Activated CD4-positive, alpha-beta T cell treated with anti-CD3 and anti-CD28 coated beads, Interleukin-2, amount 50 U/mL, for 16 hours (primary cell): ENCODE measurements at places on chromosomes 2 and 18.
A peak's percentile ranks its signal among the peaks of the same experiment; 100 is the strongest.

GRCh38 chr2:235852526-235852920 is 315.7 kb downstream of the GBX2 start:
- DNase-seq = no peak

GRCh38 chr18:58043491-58044369 is at the start of gene NEDD4L:
TSS of gene NEDD4L (plus strand) at chr18:58044226. CDS start at chr18:58044661, 435 bp downstream.
- DNase-seq = peak; percentile 83

- no peak for DNase-seq
Observed at GRCh38 chr2:19835781-19836281, 66.0 kb downstream of the TTC32 start.

- no peak for DNase-seq
Observed at GRCh38 chr2:67790622-67791021, 272.2 kb downstream of the C1D start.

DNA sequence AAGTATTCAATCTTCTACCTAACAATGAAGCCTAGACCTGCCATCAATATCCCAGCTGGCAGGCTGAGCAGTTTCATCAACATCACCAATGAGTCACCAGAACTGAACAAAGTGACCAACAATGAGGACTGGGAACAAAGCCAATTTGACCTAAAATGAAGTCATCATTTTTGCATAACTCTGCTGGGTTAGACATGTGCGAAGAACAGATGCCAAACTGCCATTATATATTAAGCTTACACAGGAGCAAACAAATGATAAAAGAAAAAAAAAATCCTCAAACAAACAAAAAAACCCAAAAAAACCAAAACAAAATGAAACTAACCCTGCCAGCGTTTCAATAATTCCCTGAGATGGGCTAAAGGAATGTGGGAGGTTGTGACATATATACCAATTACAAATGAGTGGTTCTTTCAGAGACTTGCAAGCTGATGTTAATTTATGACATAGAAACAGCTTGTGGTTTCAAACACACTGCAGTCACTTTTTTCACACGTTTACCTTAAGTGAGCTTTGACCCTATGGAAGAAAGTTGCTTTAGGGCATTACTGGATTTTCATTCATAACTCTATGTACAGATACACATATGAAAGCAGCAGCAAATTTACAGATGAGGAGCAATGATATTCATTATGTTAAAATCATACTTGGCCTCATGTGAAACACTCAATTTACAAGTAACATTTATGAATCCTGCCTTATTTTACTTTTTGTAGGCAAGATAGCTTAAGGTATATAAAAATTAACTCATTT is 56.9 kb upstream of the CCDC141 start:
- DNase-seq = peak; percentile 15

DNA sequence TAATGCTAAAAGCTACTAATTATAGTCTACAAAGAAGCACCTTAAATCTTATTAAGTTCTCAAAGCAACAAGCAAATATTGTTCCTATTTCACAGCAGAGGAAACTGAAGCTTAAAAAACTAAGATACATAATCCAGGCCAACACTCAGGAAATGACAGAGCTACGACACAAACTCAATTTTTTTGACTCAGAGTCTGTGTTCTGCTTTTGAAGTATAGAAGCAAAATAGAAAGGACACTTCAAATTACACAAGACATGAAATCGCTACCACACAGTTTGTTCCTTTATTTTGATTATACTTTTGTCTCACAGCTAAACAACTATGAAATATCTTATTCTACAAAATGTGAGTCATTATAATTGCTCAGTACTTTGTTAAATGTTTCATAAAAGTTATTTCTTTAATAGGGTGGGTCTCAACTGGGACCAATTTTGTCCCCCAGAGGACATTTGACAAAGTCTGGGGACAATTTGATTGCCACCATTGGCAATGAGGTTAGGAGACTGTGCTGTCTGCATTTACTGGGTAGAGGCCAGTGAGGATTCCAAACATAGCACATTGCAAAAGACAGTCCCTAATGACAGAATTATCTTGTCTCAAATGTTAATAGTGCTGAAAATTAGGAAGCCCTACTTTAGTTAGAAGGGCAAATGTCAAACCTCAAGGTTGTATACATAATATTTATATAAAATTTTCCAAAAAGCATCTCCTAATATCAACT is 101.5 kb upstream of the GRB14 start:
- no peak for DNase-seq

- no peak for DNase-seq
Observed at GRCh38 chr18:9619056-9619455, 4.7 kb upstream of the PPP4R1 start.

DNA sequence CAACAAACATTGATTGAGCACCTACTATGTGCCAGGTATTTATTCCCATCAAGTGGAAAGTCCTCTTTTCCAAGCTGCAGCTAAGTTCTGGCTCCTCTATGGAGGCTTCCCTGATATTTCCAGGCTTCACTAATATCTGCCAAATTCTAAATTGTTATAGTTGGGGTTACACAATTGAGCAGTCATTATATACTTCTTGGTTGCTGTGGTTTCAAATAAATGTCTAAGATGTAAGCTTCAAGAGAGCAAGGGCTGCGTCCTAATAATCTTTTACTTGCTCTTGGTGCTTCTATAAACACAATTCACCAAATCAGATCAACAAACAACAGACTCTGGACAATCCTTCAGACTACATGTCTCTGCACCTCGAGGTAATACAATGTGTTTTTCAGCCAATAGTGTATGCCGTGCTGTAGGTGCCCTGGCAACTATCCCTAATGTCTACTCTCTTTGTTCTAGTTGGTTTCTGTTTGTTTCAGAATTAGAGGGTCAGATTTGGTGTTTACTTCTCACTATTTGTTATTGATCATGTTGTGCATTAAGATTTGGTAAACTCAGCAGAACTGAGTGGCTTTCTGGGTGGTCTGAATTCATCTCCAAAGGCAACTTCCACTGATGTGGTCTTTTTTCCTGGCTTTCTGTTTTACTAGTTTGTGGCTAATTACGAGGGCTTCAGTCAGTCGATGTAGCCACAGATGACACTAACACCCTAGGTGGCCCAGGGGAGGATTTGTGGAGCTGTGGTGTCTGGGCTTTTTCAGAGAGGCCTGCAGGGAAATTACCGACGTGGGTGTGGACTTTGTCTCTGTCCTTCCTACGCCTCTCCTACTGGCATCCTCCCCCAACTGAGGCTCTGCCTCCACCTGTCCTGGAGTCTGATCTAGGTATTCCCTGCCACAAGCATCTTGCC is 50.4 kb downstream of the CDCA7 start:
- no peak for DNase-seq

DNA sequence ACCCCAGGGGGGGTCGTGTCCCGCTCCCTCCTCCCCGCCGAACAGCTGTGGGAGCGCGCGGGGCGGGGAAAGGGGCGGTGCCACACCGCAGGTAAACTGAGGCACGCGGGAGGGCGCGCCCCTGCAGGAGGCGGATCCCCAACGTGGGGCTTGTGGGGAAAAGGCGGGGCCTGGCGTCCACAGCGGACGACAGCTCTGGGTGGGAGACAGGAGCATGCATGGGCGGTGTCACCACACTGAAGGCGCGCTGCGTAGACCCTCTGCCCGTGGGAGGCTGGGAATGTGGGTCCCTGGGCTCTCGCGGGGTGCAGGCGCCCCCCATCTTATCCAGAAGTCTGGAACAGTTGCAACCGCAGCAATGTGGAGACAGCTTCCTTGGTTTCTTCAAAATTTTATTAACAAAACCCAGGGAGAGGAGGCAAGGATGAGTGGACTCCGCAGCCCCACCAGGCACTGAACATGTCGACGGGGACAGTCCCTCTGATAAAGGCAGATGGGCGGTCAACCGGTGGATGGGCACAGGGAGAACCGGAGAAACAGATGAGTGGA is 723 bp upstream of the MBD1 start:
- no peak for DNase-seq

DNA sequence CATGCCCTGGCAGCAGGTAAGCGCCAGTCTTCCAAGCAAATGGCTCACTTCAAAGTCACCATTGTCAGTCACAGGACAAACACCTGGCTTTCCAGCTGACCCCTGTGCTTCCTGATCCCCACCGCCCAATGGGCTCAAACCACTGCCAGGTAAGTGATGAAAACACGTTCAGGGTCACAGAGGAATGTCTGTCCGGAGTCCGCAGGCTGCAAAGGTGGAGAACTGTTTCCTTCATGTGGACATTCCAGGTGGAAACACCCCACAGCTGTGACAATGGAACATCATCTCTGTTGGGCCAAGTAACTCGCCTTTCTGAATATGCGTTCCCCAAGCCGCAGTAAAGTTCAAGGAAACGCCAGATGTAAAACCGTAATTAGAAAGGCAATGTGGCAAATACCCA is 86.0 kb downstream of the CRACDL start:
- DNase-seq = no peak

GRCh38 chr2:21256006-21256405 is 132.2 kb downstream of the TDRD15 start:
- no peak for DNase-seq

- DNase-seq = no peak
Observed at GRCh38 chr2:219626540-219626939, 890 bp upstream of the SLC4A3 start.

DNA sequence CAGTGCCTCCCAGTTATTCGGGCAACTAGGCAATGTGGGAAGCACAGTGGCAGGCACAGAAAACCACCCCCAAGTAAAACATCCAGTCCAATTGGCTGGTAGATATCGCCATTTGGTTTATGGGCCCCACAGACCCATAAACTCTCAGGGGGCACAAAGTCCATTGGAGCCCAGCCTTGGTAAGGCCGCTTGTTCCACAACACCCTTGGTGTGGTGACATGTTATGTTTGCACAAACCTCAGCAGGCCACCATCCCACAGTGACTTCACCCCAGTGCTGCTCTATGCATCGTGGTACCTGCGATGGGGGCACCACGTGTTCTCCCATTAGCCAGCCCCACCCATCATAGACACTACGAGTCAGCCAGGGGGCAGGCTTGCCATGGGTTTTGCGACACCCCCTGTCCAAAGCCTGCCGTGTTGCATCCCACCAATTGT is 18.5 kb downstream of the PHOSPHO2 start:
- DNase-seq = no peak

DNA sequence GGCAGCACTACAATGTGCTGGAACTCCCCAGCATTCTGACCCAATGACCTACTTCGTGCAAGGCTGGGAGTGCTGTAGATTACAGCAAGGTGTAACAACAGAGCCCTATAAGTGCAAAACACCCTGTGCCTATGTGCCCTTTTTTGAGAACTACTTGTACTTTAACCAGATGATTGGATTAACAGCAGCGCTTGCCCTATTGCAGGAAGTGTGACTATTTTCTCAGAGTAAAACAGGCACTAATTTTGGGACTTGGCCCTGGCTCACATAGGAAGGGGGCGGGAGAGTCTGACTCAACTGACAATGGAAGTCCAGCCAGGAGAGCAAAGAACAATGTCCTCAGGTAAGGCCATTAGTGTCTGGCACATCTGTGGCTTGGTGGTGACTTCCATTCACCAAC is 35.6 kb upstream of the RNF125 start:
- DNase-seq = no peak

DNA sequence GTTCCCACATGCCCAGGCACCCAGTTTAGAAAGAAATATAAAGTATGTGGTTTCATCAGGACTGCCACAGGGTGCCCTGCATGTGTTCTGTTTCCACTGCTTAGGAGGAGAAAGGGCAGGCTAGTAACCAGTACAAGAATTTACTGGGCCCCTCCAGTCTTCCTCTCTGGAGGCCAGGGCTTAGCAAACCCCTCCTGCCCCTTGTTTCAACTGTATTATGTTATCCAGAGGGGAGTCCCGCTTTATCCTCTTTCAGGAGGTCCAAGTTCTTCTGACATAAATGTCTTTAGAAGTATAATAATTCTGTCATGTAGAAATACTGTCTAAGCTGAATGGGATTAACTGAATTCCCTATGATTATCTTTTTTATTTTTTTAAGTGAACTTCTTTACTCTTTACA is 132.1 kb downstream of the WDSUB1 start:
- DNase-seq = no peak

DNA sequence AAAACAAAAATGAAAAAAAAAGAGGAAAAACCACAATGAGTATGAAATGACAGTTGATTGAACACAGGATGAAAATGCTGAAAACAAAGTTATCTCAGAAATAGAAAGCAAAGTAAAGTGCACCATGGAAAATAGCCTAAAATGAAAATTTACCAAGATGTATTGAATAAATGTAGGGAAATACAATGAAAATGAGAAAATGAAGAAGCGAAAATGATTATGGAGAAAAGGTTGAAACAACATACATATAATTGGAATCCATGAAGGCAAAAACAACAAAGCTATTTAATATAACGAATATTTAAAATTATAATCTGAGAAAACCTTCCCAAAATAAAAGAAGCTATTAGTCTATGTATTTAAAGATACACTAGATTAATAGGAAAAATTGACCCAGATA is 147.4 kb downstream of the TMEM18 start:
- DNase-seq = no peak

DNA sequence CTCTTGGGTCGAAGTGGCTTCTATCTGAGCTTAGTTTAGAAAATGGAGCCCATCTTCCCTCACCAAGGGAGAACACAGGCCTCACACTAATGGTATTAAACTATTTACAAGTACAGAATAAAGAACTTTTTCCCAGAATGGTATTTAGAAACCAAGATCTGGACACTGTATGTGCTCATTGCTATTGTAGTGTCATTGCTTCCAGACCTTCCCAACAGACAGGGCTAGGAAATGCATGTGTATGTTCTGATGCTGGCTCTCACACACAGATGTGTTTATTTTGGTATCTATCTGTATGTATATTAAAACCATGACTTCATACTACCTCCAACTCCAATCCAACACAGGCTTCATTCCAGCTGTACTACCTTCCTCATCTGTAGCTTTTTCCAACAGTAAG is 8.0 kb downstream of the COX5B start:
- DNase-seq = no peak

GRCh38 chr2:229652796-229653195 is 61.6 kb downstream of the DNER start:
- no peak for DNase-seq
